Foreskin keratinocyte (primary cell): ENCODE measurements at places on chromosomes 12 and 14. TPM values are rescaled to one million over a fixed set of nuclear protein-coding genes. Genes with fewer than 3 reads are reported as not detected.

- peak; percentile 32 for DNase-seq
Measured at GRCh38 chr14:92729634-92730358, 18.6 kb downstream of the LGMN start.

- DNase-seq, result no peak
Measured at GRCh38 chr12:123614531-123614930, 12.6 kb downstream of the DDX55 start.

- DNase-seq, result no peak
Measured at GRCh38 chr12:58814036-58814435, 106.3 kb downstream of the LRIG3 start.

- DNase-seq, result no peak
Measured at GRCh38 chr12:58502841-58503240, 417.5 kb downstream of the LRIG3 start.

The DBX2 gene
- polyA plus RNA-seq, result not detected in 2 replicates

DNA sequence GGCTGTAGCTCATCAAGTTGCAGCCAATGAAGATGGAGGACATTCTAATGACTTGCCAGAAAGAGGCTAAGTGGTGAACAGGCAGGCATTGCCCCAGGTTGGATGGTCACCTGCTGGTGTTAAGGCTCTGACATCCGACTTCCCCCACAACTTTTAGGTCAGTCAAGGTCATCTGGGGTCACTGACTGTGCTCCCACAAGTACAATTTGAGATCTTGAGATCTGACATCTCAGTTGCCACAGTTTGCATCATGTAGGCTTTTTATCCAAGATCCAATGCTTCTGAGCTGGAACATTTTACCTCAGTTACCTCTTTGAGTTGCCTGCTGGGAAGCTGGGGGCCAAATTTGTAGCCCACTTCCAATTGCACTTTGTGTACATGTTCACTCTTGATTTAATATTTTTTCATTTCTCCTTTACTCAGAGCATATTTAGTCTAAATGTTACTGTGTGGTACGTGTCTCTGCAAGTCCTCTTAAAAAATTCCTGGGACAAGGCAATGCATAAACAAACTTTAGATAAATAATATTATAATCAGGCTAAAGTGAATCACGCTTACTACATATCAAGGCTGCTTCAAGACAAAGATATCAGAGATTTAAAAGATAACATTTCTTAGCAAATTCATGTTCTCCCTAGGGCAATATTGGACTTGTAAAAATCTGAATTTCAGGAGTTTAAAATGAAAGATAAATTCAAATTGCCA lies 61.4 kb downstream of the SEL1L start:
- DNase-seq, result peak; percentile 68

The ETV6 gene
- polyA plus RNA-seq, result 4.7 and 4.8 TPM in 2 replicates

The MGP gene
- 0.20 TPM in 1 of 2 replicates, not detected in the other for polyA plus RNA-seq

DNA sequence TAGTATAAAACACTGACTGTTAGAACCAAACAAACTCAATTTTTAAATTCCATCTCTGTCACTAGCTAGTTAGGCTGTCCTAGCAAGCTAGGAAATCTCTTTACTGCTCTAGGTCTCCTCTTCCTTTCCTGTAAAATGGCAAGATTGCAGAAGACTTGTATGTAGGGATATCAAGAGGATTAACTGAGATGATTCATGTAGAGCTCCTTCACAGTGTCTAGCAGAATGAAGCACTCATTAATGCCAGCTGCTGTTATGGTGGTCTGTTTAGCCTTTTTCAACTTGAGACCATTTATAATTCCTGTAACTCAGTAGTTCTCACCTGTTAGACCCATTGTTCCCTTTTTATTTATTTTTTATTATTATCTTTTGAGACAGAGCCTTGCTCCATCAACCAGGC lies 67.8 kb upstream of the KCNH3 start:
- no peak for DNase-seq

DNA sequence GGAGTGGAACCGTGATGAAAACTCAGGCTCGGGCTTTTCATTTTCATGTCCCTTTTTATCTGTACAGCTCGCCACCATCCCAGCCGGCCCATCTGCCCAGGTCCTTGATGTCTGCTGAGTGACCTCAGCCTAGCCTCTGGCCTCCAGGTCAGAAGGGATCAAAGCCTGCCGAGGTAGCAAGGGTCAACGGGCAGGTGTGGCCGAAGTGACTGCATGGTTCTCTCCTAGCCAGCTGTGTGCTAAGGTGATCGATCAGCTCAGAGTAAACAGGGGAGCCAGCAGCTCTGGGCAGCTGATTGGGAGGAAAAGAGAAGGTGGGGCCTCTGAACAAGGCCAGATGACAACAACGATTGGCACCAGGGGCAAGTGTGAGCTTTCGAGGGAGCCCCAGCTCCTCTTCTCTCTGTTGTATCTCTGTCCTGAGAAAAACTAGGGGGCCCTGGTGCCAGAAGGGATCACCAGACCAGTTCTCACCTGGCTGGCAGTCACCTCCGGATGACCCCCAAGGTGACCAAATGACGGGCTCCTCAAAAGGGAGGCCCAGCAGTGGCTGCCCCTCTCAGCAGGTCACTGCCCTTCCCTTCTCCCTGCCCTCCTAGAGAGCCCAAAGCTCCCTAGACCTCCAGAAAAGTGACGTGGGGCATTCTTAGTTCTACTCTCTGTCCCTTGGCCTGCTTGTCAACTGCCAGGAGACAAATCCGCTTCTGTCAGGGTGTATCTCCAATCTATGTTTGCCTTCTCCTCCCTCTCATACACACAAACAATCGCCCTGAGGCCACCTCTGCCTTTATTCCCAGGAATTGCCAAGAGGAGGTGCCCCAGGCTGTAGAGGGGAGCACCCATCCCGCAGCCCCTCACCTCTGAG lies 3.4 kb downstream of the SLC6A12 start:
- no peak for DNase-seq

DNA sequence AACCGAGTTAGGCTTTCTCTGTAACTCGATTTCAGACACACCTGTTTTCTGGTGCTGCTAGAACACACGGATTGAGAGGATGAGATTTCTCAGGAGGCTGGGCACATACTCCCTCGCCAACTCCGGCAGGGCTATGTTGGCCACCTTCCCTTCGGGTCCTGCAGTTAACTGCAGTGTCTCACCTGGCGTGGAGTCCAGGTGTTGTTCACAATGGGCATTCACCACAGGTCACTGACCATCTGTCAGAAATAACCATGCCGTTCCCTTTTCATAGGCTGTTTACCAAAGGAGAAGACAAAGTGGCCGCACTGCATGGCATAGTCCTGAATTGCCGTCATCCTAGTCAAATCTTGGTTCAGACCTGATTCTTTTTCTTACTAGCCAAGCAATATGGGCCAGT lies 5.5 kb upstream of the KCNH3 start:
- no peak for DNase-seq

- no peak for DNase-seq
Measured at GRCh38 chr12:109113661-109114321, 2.6 kb upstream of the ACACB start.

- DNase-seq, result no peak
Measured at GRCh38 chr12:68454892-68455291, 122.7 kb upstream of the MDM1 start.

DNA sequence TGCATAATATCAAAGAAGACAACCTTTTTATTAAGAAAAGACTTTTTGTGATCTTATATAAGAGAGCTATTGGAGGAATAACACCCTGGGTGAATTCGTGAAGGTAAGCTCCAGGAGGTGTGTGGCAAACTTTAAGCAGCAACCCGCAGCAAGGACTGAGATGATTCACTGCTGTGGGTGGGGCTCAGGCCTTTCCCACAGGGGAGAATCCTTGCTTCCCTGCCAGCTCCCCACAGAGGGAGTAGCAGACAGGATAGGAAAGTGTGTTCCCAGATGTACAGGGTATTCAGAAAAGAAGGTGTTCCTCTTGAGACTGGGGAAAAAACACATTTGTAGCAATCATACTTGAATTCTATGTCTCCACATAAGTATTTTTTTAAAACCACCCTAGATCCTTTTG lies 9.2 kb downstream of the NDUFA12 start:
- peak; percentile 76 for DNase-seq

DNA sequence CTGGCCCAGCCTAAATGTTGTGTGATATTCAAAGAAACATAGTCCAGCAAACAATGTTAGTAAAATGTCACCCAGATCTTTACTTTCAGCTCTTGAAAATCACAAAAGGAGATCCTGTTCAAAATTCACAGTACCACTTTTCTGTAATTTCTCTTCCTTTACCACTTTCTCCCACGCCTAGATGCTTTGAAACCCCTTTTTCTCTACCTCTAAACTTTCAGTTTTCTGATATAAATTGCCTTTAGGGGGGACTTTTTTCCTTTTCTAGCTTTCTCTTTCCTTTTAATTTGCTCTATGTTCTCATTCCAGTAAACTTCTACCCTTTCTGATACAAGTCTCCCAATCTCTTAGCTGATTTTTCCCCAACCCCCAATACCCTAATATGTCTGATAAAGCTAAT lies 101.8 kb downstream of the LMO3 start:
- no peak for DNase-seq

- DNase-seq, result peak; percentile 63
Measured at GRCh38 chr14:64845878-64846277, 33.8 kb downstream of the SPTB start.

GRCh38 chr14:50383618-50384225 lies 13.0 kb downstream of the CDKL1 start:
- DNase-seq, result no peak

DNA sequence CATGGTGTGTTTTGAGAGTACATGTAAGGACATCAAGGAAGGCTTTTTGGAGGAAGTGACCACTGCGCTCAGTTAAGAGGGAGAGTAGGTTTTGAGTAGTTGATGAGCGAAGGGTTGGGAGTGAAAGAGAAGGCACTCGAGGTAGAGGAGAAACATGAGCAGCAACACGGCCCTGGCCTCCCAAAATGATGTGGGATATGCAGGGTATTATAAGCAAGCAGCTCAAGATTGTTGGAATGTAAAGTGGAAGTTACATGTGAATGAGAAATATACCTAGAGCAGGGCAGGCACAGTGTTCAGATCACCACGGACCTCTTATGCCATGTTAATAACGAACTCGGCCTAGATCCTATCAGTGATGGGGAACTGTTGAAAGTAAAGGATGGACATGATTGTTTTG lies 2.1 kb upstream of the ARHGDIB start:
- no peak for DNase-seq

- no peak for DNase-seq
Measured at GRCh38 chr12:96495841-96496545, 6.6 kb downstream of the CFAP54 start.

The BMP4 gene
- polyA plus RNA-seq, result 9.7 and 13.4 TPM in 2 replicates

GRCh38 chr12:32066206-32066605 lies 40.4 kb upstream of the BICD1 start:
- DNase-seq, result no peak

- DNase-seq, result no peak
Measured at GRCh38 chr14:72664651-72665050, 229.2 kb downstream of the DPF3 start.

The KCNA5 gene
- not detected in 2 replicates for polyA plus RNA-seq

The IAPP gene
- not detected in 2 replicates for polyA plus RNA-seq

GRCh38 chr14:81471062-81471461 lies 62.6 kb downstream of the SEL1L start:
- no peak for DNase-seq

DNA sequence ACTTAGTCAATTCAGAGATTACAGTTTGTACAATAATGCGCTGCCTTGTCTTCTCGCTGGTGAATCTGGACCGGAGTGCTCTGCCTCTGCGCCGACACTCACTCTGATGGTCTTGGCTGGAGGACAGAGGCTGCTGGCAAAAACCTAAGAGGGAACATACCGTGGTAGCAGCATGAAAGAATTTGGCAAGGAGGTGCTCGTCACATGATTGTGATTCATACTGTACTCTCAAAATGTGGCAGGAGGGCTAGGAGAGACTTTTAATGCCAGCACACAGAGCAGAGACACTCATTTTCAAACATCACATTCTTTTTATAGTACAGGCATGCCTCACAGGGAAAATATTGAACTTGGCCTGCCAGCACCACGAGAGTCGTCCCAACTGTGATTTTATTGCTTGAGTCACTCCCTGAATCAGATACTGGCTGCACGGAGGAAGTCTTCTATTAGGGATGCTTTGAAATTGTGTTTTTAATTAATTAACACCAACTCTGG lies 67.8 kb downstream of the HMGA2 start:
- DNase-seq, result peak; percentile 96

DNA sequence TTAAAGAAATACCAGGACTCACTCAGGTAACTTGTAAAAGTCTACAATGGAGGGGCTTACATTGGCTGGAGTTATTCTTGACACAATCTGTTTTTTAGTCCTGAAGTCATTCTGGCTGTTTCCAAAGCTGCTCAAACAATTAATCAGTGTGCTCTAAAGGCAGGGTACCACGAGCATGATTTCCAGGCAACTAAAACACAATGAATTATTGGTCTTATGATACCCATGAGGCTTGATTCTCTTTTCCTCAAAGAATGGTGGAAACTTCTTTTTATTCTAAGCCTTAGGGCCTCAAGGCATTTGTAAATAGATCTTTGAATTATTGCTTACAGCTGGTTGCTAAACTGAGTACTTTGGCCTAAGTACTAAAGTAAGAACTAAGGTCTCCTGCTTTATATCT lies 199.8 kb upstream of the PDZRN4 start:
- no peak for DNase-seq

- no peak for DNase-seq
Measured at GRCh38 chr14:36512585-36513003, 7.4 kb downstream of the NKX2-1 start.

DNA sequence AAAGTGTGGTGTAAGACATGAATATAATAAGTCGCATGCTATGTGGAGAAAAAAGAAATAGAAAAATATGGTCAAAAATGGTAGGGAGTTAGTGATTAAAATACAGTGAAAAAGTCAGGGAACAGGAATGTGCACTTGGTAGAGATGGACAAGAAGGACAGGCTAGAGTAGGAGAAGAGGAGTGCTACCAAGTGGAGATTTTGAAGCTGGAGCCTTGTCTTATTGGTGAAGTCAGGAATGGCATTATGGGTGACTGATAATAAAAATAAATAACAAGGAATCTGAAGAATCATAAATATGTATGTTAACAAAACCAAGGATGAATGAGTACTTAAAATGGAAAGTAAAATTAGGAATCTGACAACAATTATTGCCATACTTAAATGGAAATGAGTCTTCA lies 204.8 kb downstream of the PRKD1 start:
- no peak for DNase-seq

DNA sequence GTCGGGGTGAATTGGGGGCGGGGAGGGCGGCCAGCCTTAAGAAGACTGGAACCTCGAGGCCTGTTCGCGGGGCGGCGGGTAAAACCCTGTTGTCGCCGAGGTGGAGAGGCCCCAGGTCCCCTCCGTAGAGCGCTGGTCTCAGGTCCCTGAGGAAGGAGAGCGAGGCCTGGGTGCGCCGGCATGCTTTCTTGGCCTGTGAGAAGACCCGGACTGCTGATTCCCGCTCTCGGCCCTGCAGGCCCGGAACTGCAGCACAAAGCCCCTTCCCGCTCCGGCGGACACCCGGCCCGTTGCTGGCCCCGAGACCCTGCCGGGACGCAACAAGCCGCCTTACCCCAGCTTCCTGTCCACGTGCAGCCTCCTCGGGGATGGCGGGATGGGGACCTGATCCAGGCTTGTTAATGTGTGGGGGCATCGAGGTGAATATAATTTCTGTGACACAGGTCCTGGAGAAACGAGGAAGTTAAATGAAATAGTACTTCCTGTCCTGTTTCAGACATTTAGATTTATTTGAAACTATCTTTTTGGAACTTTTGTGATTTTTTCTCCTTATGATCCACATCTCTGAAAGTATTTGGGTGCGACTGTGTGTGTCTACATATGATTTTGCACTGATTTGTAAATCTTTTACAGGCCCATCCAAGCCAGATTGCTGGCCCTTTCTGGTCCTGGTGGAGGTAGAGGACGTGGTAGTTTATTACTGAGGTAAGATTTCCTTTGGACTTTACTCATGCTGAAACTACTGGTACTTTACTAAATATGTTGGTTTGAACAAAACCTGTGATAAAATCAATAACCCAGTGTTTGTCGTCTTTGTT lies 600 bp downstream of the PNN start:
- DNase-seq, result no peak

The AQP6 gene
- 0.11 and 0.16 TPM in 2 replicates for polyA plus RNA-seq
